Activated naive CD4-positive, alpha-beta T cell (primary cell): ENCODE measurements at places on chromosomes 11 and 22.

- no peak for DNase-seq
Measured at GRCh38 chr22:44244265-44244822, 63.6 kb downstream of the PARVG start.

DNA sequence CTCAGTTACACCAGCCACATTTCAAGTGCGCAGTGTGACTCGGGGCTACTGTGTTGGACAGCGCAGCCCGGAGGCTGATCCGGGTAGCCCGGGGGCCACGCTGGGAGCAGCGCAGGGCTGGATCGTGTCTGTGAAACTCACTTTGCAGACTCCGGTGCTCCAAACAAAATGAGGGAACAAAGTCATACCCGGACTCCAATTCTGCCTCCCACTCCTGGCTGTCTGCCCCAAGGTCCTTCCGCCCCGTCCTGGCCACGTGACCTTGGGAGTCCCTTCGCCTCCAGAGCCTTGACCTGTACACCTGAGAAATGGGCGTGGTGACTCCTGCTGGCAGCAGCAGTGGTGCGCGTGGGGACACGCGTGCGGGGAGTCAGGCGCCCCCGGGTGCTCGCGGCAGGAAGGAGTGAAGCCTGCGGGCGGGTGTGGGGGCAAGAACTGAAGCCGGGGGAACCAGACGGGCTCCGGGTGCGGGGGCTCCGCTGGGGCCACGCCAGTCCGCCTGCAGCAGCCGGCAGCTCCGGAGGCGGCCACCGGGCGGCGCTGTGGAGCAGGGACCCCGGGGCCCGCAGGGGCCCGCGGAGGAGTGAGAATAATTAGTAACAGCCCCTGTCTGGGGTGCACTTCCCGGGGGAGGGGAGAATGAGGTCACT is 42.4 kb downstream of the KCNJ4 start:
- DNase-seq: peak; percentile 10

- no peak for DNase-seq
Measured at GRCh38 chr11:2300290-2300935, 1.3 kb downstream of the C11orf21 start.

GRCh38 chr22:35726933-35727332 is 9.3 kb downstream of the APOL5 start:
- no peak for DNase-seq

GRCh38 chr11:94664346-94664745 is 97.2 kb downstream of the PIWIL4 start:
- DNase-seq: no peak

GRCh38 chr22:20084547-20085413 is 4.7 kb downstream of the DGCR8 start:
- DNase-seq: no peak

- DNase-seq: no peak
Measured at GRCh38 chr22:29259253-29259899, 8.4 kb downstream of the RHBDD3 start.

- no peak for DNase-seq
Measured at GRCh38 chr22:44247346-44247745, 65.4 kb downstream of the SHISAL1 start.

DNA sequence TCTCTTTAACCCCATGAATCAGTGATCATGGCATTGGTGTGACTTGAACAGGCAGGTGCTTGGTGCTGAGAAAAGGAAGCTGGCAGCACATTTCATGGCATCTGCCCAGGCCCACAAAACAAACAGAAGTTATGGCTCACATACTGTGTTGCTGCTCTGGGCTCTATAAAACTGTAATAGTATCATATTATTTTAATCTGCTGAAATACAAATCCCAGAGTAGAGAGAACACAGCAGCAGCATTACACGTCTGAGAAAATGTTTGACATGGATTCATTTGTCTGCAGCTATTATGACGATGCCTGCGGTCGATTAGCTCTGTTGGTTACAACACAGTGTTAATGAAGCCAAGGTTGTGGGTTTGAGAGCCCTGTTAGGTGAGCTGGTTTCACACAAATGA is 80.8 kb downstream of the ALX4 start:
- no peak for DNase-seq

DNA sequence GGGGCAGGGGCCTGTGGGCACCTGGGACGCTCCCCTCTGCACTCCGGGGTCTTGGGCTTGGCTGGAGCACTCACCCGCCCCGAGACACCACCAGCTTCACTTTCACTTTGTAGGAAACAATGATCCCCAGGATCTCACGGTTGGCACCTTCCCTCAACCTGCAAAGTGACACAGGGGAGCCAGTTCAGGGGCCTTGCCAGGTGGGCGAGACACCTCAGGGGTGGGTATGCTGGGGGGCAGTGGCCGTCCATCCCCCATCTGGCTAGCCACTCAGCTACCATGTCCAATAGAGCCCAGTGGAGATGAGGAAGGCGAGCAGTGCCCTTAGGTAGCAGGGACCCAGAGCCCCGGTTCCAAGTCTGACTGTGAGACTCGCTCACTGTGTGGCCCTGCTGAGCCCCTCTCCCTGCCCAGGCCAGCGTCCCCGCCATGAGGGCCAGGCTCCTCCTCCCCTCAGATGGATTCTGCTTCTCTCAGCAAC is 32.3 kb downstream of the TPBGL start:
- no peak for DNase-seq

GRCh38 chr22:29204455-29205183 is 1.1 kb upstream of the EMID1 start:
- no peak for DNase-seq

GRCh38 chr11:67437082-67437808 is at the start of gene PTPRCAP:
TSS of gene PTPRCAP (minus strand) at chr11:67437682. CDS start at chr11:67437619, 63 bp downstream.
- peak; percentile 75 for DNase-seq

DNA sequence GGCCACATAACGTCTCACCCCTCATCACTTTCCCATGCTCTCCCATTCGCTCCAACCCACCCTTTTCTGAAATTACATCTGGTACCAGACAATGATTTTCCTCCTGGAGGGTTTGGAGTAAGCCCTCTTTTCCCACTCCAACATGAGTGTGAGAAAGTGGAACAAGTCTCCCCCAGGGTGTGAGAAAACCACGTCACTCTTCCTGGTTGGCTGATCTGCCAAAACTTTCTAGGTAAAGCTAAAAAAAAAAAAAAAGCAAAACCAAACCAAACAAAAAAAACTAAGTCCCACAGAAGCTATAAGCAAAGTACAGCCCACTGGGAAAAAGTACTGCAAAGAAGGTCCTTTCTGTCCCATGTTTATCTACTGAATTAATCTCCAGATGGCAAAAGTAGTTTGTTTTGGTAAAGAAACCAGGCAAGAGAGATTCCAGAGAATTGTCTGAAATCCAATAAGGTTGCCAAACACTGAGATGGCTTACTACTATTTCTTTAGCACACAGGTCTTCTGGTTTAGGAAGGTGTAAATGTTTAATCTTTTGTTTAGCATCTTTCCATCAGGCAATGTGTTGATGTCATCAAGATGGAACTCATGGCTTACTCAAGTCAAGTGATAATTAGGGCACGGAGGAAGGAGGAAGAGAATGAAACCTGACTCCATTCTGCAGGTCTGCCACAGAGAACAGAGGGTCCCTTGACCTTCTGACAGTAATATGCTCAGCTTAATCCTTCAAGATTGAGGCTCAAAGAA is 395.6 kb downstream of the LARGE1 start:
- no peak for DNase-seq

DNA sequence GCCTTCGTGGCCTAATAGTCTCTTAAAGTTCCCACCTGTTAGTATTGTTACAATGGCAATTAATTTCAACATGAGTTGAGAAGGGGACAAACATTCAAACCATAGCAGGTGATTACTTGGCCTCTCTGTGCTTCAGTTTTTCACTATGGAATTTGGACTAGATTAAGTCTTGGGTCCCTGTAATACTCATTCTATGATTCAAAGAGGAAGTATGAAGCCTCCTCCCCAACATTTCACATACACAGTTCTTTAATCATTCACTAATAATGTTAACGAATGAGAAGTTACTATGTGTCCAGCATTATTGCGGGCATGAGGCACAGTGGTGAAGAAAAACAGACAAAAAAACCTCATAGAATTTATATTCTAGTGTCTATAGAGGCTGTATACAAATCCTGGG is 19.9 kb upstream of the USP47 start:
- no peak for DNase-seq

DNA sequence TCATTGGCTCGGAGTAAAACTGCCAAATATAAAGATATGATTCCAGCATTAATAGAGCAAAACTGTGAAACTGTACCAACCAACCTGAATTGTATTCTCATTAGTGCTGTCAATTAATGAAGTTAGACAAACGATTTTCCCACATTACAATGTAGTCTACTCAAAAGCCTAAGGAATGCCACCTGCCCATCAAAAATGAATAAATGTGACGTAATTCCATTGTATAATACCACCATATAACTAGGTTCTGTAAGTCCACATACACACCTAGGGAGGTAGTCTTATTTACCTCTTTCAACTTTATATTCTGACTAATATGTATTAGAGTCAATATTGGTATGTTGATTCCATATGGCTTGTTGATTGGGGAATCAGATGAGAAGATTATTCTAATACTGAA is 76.2 kb downstream of the FAM76B start:
- no peak for DNase-seq

DNA sequence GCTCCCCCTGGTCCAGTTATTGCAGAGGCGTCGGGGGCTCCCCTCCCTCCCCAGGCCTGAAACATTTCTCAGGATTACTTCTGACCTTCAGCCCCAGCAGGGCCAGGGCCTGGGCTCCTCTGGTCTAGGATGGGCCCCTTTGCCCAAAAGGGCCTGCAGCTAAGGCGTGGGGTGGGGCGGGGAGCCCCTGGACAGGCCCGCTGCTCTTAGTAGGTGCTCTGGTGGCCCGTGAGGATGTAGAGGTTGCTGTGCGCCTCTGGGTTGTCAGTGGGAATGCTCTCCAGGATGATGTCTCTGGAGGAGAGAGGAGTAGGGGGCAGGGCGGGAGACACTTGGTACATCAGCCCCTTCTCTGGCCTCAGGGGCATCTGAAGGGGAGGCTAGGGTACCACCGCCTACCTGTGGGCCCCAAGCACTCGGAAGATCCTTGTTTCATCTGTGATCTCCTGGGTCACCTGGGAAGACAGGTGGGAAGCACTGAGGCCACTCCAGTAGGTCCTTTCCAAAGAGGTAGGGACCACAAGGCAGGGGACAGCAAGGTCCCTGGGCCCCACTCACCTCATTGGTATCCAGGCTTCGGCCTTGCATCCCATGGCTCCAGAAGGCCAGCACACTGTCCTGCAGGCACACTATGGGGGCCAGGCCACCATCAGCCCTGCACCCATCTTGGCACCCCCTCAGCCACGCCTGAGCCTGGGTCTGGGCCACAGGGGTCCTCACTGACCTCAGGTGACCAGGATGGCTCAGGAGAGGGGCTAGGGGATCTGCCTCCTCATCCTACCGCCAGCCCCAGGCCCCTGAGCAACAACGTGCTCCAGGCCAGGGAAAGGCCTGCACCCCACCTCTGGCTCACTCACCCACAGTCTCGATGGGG is 11.2 kb upstream of the SF1 start:
- no peak for DNase-seq

DNA sequence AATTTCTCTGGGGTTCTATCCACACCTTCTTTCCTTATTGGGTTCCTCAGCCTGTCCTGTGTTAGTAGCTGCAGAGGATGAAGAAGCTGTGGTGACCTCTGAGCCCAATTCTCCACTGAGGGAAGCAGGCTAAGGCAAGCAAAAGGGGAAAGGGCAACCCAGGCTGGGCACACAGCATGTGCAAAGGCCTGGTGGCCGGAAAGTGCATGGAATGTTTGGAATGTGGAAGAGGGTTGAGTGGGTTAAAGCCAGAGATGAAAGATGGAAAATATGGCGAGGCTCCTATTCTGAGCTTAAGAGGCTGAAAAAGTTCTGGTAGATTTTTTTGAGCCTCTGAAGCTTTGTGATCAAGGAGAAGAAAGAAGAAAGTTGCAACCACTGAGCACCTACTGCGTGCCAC is 247.1 kb downstream of the MIAT start:
- DNase-seq: no peak

DNA sequence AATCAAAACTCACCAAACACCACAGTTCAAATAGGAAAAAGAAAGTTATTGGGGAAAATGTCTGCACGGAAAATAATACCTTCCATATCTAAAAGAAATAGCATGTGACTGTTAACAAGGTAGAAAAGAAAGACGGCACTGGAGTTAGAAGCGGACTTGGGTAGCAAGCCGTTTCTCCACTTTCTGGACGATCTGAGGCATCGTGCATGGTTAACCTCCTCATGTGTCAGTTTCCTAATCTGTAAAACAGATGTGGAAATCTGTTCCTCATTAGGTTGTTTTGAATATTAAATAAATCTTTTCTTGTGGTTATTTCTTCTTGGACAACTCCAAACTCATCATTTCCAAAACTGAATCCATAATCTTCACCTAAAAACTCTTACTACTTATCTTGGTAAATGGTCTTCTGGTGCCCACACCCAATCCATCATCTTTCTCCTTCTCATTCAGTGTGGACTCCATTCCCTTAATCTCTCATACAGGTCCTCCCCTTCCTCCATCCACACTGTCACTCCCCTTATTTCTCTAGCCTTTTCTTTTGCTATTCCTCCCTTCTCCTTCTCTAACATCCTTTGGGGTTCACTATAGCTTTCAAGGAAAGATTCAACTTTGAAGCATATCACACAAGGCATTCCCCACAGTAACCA is 53.5 kb downstream of the VSIG10L2 start:
- no peak for DNase-seq

DNA sequence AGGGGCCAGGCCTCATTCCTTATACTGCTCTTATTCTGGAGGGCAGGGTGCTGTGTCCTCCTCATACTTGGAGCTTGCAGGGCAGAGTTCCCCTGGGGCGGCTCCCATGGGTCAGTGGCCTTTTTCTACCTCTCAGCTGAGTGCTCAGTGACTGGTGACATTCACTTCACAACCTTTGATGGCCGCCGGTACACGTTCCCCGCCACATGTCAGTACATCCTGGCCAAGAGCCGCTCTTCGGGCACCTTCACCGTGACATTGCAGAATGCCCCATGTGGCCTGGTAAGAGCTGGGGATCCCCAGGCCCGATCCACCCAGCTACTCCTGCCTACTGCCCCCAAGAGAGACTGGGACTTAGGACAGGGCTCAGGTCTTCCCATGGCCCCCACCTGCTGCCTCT is 14.5 kb downstream of the OTOG start:
- no peak for DNase-seq

DNA sequence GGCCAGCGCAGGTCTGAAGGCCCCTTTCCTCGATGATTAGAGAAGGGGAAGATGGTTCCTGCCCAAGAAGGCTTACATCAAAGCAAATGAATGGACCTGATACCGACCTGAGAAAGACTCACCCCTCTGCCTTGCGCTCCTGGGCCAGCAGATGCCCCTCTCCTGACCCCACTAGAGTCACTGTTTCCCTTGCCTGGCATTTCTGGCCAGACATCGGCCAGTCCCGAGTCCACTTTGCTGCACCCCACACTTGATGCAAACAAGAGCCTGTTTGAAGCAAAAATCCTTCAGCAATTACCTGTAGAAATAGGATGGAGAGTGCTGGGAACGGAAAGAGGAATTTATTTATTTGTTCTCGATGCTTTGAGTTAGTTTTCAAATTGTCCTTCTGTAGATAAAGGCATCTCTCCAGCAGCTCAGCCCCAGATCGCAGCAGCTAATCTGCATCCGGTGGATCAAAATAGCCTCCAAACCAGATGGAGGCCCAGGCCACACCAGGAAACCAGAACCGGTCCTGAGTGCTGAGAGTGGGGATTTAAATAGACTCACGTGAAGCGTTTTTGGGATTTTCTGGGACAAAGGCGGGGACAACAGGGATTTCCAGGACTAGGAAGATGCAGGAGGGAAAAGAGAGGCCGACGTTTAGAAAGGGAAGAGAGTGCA is 148.6 kb downstream of the TRIM29 start:
- no peak for DNase-seq

- DNase-seq: no peak
Measured at GRCh38 chr11:75811485-75811884, 3.5 kb upstream of the UVRAG start.
